ENCODE measurements at places on chromosomes 16 and 17. TPM values are rescaled to one million over a fixed set of nuclear protein-coding genes. Genes with fewer than 3 reads are reported as not detected.

The SMURF2 gene
- 84.8 TPM for total RNA-seq

The PRDM7 gene
- not detected for total RNA-seq

DNA sequence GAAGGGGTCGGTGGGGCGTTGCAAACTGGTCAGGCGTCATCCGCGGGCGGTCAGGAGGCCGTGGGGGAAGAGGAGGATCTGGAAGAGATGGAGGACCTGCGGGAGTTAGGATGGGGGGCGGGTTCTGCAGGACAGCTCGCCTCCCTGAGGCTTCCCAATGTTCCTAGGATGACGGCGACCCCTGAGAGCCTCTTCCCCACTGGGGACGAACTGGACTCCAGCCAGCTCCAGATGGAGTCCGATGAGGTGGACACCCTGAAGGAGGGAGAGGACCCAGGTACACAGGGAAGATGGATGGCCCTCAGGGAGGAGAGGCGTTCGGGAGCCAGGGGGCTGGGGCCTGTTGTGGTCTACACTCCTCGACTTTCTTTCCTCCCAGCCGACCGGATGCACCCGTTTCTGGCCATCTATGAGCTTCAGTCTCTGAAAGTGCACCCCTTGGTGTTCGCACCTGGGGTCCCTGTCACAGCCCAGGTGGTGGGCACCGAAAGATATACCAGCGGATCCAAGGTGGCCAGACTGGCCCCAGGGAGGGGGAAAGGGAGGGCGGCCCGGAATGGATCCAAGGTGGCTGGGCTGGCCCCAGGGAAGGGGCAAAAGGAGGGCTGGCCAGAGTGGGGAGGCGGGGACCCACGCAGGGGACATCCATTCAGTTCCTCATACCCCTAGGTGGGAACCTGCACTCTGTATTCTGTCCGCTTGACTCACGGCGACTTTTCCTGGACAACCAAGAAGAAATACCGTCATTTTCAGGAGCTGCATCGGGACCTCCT, 839 bp downstream of the PLD2 start:
- DNase-seq: no peak

GRCh38 chr16:81421536-81421935, 23.1 kb upstream of the CMIP start:
- no peak for DNase-seq

- DNase-seq: no peak
Measured at GRCh38 chr17:562174-562573, 152.5 kb downstream of the VPS53 start.

DNA sequence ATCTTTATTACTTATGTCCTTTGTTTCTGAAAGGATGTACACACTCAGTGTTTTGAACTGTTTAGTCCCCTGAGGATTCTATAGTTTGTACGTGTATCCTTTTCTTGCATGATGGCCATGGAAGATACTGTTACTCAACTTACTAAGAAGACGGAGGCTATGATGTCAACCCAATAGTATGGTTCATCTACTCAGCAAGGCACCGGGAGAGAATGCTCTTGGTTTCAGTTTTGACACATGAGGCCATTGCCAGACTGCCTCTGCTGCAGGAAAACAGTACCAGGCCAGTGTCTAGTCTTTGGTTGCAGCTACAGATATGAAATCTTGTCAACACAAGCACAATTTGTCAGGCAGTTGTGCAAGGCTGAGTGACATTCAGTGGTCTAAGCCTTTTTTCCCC, 134.5 kb downstream of the MRTFB start:
- DNase-seq: no peak

DNA sequence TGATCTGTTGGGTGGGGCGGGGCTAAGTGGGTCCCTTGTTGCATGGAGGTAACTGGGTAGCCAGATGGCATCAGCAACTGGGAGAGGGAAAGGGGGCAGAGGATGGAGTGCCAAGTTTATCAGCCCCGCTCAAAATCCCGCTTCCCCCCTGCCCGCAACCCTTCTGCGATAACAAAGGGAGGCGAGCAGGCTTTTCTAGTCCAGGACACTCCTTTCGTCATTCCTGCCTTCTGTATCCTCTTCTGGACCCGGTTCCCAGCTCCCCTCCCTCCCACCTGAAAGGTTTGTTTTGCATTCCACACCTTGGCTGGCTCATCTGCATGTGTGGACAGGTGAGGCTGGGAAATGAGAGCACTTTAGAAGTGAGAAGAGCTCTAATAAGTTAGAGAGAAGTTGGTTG, 53.3 kb downstream of the HLF start:
- no peak for DNase-seq
